Left lobe of liver (tissue), 2 donors: ENCODE measurements at places on chromosomes 4 and X.

DNA sequence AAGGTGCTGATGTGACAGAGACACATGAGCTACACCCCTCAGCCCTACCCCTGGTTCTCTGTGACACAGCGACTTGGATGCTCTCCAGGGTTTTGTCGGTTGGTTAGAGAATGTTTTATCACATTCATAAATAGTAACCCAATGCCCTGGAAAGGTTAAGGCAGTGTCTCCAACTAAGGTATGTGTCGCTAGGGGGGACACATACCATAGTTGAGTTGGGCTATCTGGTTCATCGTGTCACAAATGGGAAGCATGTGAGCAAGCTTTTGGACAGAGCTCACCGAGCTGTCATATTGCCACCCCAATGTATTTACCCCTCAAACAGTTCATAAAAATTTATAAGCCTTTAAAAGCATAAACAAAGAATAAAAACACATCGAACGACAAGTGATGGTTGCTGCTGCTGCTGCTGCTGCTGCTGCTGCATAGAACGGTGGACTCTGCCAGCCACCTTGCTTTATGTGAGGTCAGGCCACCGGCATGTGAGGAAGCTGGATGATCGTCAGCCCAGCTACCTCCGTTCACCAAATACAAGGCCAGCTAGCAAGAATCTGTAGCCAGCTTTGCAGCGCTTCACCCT lies 55.9 kb downstream of the STOX2 start:
- no peak for DNase-seq

DNA sequence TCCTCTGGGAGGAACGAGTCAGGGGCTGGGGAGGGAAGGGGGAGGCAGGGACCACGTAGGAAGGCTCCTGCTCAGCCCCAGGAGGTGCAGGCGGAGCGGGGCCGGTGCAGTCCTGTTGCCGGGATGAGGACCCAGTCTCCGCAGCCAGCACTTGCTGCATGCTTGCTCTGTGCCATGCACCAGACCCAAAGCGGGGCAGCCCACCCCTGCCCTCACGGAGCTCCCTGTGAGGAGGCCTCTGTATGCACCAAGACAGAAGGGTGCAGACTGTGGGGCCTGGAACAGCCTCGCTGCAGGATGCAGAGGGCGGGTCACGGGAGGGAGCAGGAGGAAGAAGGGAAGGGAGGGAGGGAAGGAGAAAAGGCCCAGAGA lies 61.9 kb downstream of the ABLIM2 start:
- no peak for DNase-seq

DNA sequence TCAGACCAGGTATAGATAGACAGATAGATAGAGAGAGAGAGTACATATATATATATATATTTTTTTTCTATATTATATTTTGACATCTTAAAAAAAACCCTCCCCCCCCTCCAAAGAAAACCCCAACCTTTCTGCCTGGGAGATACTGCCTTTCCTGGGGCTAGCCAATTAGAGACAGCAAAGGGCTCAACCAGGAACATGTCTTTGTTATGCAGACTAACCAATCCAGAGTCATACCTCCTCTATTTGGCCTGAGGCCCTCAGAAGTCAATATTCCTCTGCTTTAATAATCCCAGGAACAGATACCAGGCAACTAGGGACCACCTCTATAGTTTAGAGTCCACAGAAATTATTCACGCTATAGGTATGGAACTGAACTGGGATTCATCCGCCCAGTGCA lies 135.6 kb upstream of the MAD2L1 start:
- no peak for DNase-seq

DNA sequence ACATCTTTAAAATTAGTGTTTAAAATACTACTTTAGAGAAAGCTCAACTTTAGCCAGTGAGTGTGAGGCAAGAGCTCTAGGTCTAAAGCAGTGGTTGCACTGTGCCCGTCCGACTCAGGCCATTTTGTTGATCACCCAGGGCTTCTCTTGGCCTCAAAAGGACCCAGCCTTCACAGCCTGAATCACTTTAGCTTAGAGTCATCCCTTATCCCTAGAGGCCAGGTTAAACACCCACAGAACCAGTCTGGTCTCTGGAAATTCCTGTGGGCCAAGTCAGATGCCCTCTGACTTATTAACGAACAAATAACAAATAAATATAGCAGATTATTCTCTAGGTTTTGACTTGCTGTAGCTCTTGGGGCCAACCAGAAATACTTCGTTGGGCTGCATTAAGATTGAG lies 102.3 kb downstream of the WWC2 start:
- DNase-seq = no peak

- no peak for DNase-seq
Observed at GRCh38 chrX:56505866-56506265, 57.6 kb upstream of the UBQLN2 start.

GRCh38 chr4:33149658-33150524 lies 2429.7 kb downstream of the PCDH7 start:
- DNase-seq = no peak

DNA sequence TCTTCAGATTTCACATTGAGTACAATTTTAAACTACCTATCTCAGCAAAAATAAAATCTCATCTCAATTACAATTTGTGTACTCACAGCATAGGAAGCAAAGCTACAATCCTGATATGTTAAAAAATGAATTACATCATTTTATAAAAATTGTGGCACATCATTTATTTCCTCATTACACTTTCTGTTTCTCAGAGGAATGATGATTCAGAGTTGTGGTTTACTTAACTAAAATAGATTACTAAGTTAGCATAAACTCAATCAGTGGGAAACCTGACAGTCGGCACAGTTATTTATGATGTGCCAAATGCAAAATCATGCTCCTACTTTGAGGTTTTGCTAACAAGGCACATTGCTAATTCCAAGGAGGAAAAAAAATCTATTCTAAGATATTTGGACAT lies 325.0 kb downstream of the FBXO8 start:
- no peak for DNase-seq

GRCh38 chrX:123486297-123486696 lies 246.6 kb downstream of the THOC2 start:
- no peak for DNase-seq

- DNase-seq = no peak
Observed at GRCh38 chr4:75643651-75644050, 13.3 kb upstream of the CDKL2 start.

GRCh38 chrX:139234898-139235297 lies 295.6 kb upstream of the F9 start:
- DNase-seq = no peak

DNA sequence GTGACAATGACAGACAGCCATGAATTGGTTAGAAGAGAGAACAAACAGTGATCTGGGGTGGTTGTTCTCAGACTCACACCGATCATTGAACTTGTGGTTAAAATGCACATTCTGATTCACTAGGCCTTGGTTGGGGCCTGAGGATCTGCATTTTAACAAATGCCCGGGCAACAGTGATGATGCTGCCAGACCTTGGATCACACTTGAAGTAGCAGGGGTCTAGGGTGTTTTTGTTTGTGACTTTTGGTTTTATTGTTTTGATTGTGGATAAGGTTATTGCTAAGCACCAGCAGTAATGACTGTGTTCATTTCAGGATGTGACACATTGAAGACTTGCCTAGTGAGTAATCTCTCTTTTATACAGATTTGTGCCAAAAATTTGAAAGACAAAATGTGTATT lies 36.5 kb downstream of the TXLNG start:
- DNase-seq = no peak

GRCh38 chrX:4277122-4277521 lies 563.7 kb upstream of the PRKX start:
- DNase-seq = no peak

DNA sequence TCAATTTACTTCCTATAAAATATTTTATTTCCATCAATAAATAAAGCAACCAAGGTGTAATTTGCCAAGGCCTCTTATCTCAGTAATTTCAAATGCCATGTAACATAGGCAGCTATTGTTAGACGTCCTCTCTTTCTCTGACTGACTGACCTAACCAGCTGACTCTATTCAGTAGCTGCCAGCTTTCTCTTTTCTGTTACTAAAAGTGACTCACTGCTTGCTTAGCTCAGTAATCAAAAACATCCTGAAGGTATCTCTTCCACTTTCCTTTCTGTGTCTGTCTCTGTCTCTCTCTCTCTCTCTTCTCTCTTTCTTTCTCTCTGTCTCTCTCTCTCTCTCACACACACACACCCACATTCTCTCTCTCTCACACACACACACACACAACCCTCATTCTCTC lies 134.2 kb downstream of the SPOCK3 start:
- no peak for DNase-seq

GRCh38 chrX:123170546-123170945 lies 13.5 kb upstream of the GRIA3 start:
- no peak for DNase-seq

- DNase-seq = no peak
Observed at GRCh38 chr4:108398836-108399235, 221.5 kb upstream of the RPL34 start.

DNA sequence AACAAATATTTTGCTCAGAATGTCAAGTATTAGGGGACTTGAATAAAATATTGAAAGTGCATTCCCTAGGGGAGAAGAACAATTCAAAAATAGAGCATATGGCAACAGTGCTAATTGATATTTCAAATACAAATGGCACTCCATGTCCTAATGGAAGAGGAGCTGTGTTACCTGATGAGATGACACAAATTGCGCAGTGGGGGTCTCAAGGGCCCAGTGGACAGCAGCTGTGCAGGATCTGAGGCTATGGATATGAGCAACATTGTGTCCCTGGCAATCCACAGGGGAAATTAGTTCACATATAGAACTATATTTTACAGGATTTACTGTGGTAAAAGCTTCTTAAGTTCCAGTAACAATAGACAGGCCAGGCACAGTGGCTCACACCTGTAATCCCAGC lies 17.4 kb upstream of the USP46 start:
- DNase-seq = no peak

DNA sequence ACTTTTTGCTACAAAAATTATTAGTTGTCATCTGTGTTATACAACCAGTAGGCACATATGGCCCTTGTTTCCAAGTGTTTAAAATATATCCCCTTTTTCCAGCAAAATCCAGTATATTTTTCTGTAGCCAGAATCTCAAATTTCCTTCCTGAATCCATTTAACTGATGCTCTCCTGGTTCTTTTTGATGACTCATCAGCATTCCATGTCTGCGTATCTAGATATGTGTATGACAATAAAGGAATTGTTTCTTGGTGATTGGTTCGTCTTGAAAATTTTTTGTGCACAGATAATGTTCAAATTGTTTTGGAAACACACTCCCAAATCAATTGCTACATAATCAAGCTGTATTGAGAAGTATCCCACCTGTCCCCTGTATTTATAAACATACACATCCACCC lies 98.3 kb downstream of the ITM2A start:
- no peak for DNase-seq

GRCh38 chr4:170005472-170005871 lies 20.7 kb downstream of the MFAP3L start:
- DNase-seq = no peak

- no peak for DNase-seq
Observed at GRCh38 chr4:185211035-185211434, 1.6 kb downstream of the SNX25 start.

DNA sequence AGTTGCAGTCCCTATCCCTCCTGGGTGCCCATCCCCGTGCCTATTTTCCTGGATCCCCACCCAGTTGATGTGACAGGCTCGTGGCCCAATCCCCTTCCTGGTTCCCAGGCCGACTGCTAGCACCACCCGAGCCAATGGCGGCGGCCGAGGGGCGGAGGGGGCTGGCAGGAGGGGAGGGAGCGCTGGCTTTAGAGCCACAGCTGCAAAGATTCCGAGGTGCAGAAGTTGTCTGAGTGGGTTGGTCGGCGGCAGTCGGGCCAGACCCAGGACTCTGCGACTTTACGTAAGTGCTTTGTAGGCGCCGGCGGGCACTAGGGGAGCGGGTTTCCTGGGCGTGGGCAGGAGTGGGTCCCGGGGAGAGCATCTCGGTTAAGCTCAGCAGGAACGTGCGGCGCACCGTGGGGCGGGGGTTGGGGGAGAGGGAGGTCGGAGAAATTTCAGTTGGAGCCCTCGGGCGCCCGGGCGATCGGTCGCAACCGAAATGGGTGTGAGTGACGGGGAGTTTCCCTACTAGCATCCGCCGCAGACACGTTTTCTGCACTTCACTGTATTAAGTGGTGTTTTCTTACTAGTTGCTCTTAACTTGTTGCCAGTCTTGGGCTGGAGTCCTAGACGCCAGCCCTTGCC lies at the start of gene PLS3:
TSS of gene PLS3 (plus strand) at position 197 of the 627 bp plus-strand sequence. CDS start 49,077 bp downstream, outside the sequence.
- peak; percentile 87 for DNase-seq

GRCh38 chr4:140168474-140168873 lies 14.5 kb upstream of the MAML3 start:
- DNase-seq = no peak

DNA sequence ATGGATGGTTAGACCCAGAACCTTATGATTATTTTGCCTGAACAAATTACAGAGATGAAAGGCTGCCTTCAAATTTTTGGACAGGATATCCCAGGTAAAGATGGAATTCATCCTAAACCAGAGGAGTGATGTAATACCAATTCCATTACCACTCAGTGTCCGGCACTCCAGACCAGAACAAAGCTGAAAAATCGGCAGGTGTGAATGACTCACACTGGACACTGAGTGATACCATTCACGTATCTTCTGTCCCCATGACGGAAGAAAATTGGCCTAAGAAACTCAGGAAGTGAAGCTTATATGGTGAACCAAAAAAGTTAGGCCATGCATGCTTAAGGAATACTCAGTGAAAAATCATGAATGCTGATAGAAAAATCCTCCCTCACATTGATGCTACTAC lies 34.5 kb downstream of the PALLD start:
- DNase-seq = no peak

- no peak for DNase-seq
Observed at GRCh38 chr4:171266671-171267070, 546.5 kb upstream of the GALNTL6 start.

DNA sequence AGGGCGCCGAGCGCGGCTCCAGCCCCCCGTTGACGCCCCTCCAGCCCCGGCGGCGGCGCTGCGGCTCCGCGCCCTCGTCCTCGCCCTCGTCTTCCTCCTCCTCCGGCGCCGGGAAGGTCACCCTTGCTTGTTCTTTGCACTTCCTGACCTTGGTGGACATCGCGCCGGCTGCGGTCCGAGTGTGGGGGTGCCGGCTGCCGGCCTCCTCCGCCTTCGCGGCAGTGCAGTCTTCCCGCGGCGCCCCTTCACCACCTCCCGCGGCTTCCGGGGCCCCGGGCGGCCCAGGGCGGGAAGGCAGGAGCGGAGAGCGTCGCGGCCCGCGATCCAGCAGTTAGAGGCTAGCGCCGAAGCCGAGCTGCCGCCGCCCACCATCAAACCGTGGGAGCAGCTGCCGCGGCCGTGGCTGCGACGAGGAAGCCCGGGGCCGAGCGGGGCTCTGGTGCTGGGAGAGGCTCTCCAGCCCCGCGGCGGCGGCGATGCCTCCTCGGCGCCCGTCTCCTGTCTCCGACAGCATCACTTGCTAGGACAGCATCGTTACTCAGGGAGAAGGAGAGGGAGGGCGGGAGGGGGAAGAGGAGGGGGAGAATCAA lies at the start of gene TRPC3:
TSS of gene TRPC3 (minus strand) at position 540 of the 590 bp plus-strand sequence. CDS start at position 160, 380 bp downstream.
- DNase-seq = no peak
